ENCODE measurements at places on chromosomes 2 and 18.

DNA sequence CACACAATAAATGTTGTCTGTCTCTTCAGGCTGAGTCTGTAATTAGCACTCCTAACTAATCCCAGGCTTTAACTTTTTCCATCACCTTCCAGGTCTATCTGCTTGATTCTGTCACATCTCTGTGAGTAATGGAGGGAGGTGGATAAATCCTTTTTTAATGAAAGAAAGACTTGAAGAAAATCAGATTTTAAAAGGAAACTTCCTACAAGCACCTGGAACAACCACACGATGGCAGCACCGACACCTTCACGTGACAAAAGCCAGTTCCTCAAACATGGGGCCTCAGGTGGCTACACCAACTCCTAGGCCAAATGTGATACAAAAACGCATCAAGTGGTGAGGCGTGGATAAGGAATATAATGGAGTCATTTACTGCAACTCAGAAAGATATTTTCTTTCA is 41.8 kb downstream of the TGFBRAP1 start:
- peak; percentile 57 for DNase-seq

DNA sequence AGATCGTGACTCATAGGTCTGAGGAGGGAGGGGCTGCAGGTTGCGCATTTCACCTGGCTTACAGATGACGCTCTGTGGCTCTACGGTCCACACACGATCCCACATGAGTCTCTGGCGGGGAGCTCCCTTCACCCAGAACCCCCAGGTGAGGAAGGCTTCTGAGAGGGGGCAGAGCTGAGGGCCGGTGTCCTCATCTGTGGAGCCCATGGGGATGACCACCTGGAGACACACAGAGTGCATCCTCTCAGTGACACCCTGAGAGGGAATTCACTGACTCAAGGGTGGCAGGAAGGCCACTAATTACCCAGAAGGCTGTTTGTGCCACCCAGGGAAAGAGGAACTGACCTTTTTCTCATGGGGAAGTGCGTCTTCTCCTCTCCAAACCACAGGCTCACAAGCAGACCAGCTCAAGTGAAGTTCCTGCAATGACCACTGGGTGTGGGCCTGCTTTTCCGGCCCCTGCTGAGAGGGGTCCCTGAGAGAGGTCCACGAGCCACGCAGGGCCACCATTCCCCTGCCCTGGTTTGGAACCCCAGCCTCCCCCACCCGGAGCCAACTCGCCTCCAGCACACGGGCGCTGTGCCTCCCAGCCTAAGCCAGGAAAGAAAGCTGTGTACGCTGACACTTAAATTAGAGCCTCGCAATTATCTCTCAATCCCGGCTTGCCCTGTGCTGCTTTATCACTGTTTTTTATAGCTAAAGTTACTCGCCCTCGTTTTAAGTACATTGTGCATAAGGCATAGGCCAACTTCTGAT is 114.1 kb downstream of the BCL11A start:
- peak; percentile 76 for DNase-seq

GRCh38 chr2:216221811-216222210 is 112.7 kb downstream of the XRCC5 start:
- no peak for DNase-seq

DNA sequence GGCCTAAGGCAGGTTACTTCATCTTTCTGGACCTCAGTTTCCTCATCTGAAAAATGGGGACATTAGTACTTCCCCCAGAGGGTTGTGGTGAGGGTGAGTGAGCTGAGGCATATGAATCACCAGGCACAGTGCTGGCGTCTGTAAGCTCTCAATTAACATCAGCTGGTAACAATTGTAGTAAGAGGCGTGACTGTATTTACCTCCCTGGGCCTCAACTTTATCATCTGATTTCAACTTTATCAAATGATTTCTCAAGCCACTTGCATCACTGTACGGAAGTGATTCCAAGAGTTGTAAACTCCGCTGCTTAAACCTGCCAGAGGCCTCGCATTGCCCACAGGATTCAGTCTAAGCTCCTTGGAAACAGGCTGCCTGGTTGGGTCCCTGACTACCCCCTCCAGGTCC is 53.6 kb upstream of the PKDCC start:
- no peak for DNase-seq

GRCh38 chr2:9422321-9423099 is 818 bp downstream of the ITGB1BP1 start:
- DNase-seq = peak; percentile 27

All from HEK293T (cell line).